ENCODE measurements at places on chromosomes 2 and 18.

DNA sequence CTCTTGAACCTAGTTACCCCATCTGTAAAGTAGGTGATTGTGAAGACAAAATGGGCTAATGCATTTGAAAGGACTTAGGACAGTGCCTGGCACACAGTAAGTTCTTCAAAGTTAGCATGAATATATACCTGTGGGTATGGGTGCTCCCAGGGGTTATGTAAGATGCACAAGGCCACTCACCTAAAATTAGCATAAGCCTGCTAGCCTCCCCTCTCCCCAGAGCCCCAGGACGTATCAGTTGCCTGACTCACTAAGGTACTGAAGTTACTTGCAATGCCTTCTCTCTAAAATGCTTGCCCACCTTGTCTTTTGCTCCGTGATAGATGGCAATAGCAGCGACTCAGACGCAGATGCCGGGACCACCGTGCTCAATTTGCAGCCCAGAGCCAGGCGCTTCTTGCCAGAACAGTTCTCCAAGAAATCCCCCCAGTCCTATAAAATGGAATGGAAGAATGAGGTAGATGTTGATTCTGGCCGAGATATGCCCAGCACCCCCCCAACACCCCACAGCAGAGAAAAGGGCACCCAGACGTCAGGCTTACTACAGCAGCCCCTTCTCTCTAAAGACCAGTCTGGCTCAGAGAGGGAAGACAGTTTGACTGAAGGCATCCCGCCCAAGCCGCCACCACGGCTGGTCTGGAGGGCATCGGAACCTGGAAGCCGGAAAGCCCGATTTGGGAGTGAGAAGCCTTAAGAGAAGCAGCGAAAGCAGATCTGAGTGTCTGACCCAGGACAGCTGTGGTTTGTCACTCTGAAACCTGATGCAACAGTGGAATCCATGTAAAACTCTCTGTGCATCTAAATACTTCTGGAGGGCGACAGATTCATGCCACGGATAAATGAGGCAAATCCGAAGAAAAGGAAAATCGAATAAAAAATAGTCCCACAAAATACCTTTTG is 53.8 kb upstream of the TMEM182 start:
- no peak for DNase-seq

- DNase-seq: no peak
Observed at GRCh38 chr2:189862751-189863150, 78.5 kb downstream of the PMS1 start.

GRCh38 chr2:4002841-4003403 is 299.5 kb downstream of the DCDC2C start:
- no peak for DNase-seq

DNA sequence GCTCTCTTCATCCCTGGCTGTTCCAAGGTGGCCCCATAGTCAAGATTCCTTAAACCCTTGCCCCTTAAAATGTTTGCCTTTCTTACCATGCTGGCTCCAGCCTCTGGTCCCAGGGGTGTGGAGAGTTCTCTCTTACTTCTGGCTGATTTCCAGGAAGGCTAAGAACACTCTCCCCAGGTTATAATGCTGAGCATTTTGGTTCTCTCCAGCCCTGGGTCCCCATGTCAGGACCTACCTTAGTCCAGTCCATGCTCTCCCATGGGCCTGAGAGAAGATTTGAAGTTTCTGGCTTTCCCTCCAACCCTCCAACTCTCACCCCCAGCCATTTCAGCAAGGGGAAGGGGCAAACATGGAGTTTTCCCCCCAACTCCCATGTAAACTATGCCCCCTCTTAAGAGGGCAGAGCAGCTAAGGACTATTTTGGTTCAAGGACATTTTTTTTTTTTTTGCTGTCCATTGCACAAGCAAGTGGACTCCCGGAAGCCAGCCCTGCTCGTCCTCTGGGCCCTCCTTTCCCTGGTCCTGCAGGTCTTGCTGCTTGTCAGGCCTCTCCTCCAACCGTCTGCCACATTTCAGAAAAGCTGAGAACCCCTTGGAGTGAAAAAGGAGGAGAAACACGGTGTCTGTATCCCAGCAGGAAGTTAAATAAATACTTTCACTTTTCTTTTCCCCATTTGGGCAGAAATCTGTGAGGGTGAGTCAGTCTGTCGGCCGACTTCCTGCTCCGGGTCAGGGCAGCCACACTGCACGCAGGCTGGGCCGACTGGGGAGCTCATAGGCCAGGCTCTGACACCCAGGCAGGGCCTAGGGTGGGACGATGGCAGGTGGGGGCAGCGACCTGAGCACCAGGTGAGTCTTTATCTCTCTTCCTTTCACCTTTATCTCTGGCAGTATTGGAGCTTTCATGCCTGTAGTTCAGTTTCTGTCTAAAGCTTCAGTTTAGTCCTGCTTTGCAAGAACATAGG is at the start of gene SP140L:
Gene SP140L (plus strand): TSS at position 741 of the 965 bp plus-strand sequence. CDS start 77 bp downstream, at position 818.
- peak; percentile 53 for DNase-seq

GRCh38 chr2:154336201-154336600 is 362.3 kb upstream of the KCNJ3 start:
- DNase-seq: no peak

- no peak for DNase-seq
Observed at GRCh38 chr2:26980971-26981370, 10.5 kb downstream of the MAPRE3 start.

DNA sequence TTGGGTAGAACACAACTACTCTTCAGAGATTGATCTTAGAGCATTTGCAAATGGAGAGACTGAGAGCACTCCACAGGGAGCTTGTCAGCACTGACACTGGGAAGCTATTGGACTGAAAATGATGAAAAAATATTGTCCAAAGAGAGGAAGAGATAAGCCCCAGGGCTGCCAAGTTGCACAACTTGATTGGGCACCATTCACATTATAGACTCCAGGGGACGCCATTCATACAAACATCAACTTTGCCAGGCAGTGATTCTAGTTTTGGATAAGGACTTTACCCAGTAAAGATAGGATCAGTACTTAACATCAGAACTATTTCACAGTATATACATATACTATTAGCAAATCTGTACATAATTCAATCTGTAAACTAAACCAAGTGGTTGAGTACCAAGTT is 79.6 kb upstream of the MYCN start:
- no peak for DNase-seq

- no peak for DNase-seq
Observed at GRCh38 chr2:51256736-51257135, 224.8 kb upstream of the NRXN1 start.

- no peak for DNase-seq
Observed at GRCh38 chr18:48013162-48013561, 82.7 kb upstream of the SMAD2 start.

GRCh38 chr2:207768866-207769596 is 675 bp downstream of the FZD5 start:
- DNase-seq: peak; percentile 35

GRCh38 chr2:118292991-118293390 is 204.7 kb downstream of the INSIG2 start:
- no peak for DNase-seq

DNA sequence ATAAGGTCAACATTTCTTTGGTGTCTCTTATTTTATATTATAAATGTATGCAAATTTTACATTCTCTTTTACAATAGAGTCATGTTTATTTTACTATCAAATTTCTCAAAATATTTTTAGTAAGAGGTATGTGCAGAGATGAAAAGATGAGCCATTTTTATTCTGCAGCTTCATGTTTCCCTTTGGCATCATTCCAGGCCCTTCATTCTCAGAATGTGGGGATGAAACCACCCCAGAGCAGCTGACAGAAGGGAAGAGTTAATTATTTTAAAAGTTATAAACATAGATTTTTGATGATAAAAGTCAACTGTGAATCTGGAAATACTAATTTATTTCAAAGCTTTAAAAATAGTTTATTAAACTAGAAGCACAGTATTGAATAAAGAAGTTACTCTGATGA is 12.8 kb upstream of the FSHR start:
- DNase-seq: no peak

GRCh38 chr2:112159454-112159921 is 21.3 kb downstream of the FBLN7 start:
- DNase-seq: no peak

DNA sequence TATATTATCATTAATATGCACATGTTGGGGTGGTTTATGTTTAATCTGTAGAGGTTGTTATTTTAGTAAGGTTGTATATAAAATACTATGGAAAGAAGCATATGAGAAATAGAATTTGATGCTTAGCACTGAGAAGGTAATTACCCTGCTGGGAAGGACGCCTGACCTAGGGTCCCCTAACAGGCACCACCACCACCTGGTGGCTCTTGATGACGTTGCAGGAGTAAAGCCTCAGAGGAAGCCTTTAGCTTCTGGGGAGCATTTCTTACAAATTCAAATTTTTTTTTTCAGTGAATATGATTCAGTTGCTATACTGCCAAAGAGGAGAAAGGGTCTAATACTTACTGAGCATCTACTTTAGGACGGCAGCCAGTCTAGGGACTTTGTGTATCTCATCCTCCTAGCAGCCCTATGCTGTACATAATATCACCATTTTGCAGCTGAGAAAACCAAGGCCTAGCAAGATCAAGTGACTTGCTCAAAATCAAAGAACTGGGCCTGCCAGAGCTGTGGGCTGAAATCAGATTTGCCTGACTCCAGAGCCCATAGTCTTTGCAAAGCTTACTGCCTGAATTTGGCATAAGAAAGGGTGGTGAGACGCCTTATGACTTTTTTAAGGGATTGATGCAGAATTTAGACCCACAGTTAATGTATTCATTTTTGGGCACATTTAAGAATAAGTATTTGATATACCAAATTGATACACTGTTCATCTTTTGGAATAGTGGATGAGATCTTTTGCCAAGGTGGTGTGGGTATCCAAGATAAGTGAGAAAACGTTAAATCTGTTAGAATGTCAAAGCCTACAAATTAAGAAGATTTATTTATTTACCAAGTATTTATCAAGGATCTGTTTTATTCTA is 78.8 kb upstream of the GAREM1 start:
- peak; percentile 53 for DNase-seq

DNA sequence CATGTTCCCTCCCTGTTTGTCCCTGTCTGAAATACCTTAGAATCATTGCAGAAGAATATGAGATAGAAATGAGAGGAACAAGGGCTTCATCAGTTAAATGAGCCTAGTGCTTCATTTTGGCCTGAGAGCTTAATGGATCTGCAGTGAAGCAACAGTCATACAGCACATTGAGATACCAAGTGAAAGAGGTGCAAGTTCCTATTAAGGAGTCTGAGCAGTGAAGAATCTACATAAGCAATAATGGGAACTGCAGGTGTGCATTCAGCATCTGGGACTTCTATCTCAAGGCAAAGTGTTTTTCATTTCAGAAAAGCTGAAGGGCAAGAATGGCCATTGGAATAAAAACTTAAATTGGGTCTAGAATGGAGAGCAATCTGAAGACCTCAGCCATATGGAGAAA is 323.2 kb upstream of the SLC39A10 start:
- DNase-seq: no peak

- no peak for DNase-seq
Observed at GRCh38 chr2:69566669-69567068, 76.9 kb downstream of the AAK1 start.

DNA sequence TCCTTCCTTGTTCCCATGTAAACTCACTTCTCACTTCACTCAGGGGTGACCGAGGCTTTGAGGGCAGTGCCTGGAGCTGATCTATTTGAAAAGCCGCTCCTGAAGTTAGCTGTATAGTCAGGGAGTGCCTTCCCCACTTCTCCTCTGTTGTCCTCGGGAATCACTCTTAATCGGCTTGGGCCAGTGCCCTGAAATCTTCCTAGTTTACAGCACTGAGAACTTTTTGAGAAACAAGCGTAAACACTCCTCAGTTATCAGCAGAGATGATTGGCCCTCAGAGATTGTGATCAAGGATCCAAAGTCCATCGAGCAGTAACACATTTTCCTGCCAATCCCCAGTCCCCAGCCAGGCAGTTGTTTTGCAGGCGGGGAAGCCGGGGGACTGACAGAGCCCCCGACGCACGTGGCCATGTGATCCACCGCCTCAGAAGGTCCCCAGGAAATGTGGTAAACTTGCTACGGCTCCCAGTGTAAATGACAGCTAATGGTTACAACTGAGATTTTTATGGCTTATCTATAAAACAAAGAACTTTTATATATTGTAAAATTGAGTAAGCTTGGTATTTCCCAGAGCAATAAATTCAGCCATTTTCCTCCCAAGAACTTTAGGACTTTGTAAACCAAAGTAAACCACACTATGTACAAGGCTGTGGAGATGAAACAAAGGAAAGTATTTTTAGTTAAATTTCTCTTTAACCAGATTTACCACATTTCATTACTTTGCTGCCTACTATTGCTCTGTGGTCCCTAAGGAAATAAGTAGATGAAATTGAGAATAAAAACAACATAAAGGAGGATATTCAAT is 53.5 kb downstream of the C18orf63 start:
- no peak for DNase-seq
